ENCODE measurements at places on chromosomes 4 and X.

DNA sequence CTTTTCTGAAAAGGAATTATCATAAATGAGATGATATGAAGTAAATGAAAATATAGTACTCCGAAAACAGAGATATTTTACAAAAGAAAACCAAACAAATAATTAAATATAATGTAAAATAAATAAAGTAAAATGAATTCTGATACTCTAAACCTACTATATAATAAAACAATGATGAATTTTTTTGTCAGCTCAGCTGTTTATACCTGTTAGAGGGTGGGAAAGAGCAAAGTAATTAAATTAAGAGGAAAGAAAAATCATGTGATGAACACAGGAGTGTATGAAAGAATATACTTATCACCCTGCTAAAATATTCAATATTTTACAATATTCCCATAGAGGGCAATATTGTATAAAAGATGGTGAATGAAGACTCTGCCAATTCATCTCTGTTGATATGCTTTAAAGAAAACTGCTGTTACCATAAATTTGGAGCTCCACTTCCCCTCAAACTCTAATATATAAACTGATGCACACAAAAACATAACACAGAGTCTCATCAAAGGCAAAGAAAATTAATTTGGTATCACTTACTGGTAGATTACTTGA, 6.5 kb upstream of the NDST4 start:
- no peak for DNase-seq

DNA sequence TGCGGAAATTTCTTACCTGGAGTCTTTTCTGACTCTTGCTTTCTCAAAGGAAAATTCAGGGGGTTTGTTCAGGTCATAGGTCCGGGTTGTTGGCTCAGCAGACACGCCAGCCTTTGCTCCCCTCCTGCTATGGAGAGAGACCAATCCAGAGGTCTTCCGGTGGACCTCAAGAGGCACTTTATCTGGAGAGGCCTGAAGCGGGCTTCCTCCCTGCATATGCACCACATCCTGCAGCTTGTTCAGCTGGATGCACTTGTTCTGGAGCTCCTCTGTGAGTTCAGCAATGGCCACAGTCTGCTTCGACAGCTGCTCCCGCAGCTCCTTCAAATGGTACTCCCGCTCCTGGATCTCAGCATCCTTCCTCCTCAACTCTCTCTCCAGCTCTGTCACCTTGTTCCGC, 10.5 kb downstream of the PRKG2 start:
- DNase-seq = no peak

- peak; percentile 60 for DNase-seq
Measured at GRCh38 chr4:143358923-143359643, 22.4 kb downstream of the GAB1 start.

DNA sequence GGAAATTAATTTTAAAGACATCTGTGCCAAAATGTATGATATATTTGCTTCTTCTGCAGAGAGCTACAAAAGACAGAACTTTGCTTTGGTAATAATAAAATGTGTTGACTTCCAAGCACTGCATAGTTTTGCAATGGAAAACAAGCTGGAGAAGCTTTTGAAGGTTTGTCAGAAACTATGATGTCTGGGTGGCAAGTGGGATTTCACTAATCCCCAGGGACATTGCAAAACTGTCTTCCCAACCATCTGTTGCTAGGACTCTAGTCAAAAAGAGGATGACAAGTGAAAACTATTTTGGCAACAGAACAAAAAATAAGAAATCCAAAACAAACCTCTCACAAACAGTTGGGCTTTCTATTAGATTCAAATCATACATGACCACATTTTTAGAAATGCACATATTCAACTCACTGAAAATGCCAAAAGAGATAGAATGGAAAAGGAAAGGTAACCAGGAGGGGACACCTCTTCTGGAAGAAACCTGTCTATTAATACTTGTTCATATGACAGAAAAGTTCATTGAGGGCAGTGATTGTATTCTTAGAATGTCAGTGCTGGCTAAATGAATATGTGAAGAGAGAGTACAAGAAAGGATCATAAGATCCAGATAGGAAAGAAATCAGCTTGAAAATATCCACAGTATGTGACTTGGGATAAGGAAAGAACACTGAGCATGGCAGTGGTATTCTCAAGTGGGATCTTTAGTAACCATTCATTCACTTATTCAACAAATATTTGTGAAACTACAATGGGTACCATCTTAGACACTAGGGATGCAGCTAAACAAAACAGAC, 228.0 kb downstream of the RASL11B start:
- DNase-seq = peak; percentile 71

GRCh38 chrX:111349101-111349500, 62.9 kb downstream of the DCX start:
- no peak for DNase-seq

- no peak for DNase-seq
Measured at GRCh38 chr4:87305562-87305961, 17.1 kb downstream of the HSD17B13 start.

GRCh38 chrX:57918750-57919436, 8.6 kb upstream of the ZXDA start:
- peak; percentile 32 for DNase-seq

- DNase-seq = no peak
Measured at GRCh38 chr4:6123976-6124375, 76.4 kb downstream of the JAKMIP1 start.

GRCh38 chr4:183444214-183445096, at the start of gene CDKN2AIP:
TSS of gene CDKN2AIP (plus strand) at chr4:183444636. CDS start at chr4:183444798, 162 bp downstream.
- DNase-seq = peak; percentile 96

DNA sequence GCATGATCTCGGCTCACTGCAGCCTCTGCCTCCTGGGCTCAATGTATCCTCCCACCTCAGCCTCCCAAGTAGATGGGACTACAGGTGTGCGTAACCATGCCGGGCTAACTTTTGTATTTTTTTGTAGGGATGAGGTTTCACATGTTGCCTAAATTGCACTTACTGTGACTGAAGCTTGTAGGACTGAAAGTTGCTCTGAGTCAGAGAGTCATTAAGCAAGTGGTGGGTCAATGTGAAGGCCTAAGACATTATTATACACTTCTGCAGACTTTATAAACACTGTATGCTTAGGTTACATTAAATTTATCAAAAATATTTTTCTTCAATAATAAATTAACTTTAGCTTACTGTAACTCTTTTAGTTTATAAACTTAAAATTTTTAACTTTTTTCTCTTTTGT, 170.2 kb downstream of the FAT4 start:
- no peak for DNase-seq

- peak; percentile 92 for DNase-seq
Measured at GRCh38 chrX:920234-920799, 289.7 kb downstream of the SHOX start.

DNA sequence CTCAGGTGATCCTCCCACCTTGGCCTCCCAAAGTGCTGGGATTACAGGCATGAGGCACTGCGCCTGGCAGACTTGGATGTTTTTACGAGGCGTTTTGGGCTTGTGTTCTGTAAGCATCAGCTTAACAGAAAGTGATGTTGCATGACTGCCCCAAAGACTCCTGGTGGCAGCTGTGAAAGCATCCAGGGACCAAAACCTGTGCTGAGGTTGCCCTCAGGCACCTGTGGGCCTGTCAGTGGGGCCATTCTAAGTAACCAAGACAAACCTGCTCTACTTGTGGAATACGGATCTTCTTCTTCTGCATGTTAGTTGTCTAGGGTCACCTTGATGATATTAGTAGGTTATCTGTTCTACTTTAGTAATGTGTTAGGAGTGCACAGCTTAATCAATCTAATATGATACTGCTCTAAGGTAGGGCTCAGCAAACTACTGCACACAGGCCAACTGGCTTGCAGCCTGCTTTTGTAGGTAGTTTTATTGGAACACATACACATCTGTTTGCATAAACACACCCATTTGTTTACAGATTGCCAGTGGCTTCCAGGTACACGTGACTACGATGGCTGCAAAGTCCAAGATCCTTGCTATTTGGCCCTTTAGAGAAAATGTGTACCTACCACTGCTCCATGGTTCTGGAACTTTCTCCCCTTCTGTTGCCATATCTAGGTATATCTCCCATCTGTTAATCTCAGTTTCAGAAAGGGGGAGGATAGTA, 136.7 kb downstream of the GPR143 start:
- no peak for DNase-seq

DNA sequence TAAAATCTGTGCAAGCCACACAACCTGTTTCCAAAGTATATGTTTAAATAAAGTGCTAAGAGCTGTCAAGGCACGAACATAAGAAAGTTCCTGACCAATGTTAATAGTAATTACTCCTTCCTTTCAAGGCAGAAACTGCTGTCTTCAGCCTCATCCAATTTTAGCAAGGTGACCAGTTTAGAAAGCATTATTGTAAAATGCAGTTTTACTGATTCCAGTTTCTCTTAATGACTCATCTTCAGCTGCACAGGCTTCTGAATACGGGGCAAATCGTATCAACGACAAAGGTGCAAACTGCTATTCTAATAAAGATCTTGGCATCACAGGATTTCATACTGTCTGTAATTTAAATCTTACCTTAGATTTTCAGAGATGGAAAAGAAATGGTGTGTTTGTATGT, 87.5 kb downstream of the PPP3CA start:
- DNase-seq = no peak

Measured in fibroblast of skin of right quadriceps (primary cell).